Chondrocyte (in vitro differentiated cells): ENCODE measurements at places on chromosomes 1 and 21. TPM values are rescaled to one million over a fixed set of nuclear protein-coding genes. Genes with fewer than 3 reads are reported as not detected.
A peak's percentile ranks its signal among the peaks of the same experiment; 100 is the strongest.

GRCh38 chr21:45979651-45980050 is 1.9 kb upstream of the COL6A1 start:
- no peak for DNase-seq

The GPX7 gene
- total RNA-seq = 43.7 to 83.8 TPM (median 82.9 TPM) in 3 replicates

DNA sequence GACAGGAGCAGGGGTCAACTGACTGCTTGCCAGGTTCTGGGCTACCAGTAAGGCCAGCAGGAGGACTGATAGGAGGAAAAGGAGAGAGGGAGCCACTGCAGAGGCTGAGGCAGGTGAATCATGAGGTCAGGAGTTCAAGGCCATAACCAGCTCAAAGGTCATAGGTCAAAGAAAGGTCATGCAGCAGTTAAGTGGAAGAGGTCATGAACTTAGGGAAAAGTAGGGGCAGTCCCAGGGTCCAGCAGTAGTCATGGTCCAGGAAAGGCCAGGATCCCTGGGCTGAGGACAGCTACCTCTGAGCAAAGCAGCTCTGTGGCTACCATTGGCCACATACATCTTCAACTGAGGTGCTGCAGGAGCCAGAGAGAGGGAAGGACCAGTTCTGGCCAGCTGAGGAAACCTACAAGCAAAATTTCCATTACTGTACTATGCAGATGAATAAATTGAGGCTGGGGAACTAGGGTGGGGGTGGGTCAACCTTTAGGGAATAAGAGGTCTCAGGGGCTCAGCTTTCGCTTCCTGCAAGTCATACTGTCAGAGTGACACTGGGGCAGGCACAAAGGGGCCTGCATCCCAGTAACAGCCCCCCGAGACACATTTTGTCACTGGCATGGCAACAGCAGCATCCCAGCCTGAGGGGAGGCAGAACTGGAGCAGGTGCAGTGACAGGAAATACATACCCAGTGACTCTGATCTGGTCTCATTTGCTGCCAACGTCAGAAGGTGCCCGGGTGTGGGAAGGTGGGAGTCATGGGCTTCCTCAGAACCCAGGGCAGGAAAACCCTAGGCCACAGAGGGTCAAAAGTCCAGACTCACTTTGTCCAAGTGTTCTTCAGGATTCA is 5.2 kb upstream of the INPP5B start:
- peak; percentile 41 for DNase-seq

DNA sequence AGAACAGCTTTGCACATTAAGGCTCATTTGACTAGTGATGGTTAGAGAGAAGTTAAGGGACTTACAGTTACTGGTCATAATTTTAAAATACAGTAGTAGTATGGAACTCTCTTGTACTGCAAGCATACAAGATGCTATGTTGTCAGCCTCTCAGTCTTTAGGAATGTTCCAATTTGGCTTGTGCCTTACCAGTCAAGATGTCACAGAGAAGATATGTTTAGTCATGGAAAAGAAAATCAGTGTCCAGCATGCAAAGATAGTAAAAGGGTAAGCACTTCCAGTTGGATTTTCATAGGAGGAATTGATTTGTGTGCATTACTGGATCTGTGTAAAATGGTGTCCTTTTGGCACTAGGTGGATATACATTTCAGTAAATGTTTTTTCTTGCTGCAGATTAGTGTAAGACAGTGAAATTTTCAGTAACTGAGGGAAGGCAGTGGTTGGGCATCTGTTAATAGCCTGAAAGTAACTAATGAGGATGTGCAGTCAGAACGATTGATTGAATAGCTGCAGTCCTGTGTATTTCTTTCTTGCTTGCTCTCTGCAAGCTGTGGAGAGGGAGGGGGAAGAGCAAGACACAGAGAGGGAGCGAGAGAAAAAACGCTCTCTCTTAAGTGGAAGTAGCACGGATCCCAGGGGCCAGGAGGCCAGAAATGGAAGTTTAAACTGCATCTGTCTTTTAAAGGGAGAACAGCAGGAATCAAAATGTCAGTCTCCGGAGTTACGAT is 108.2 kb downstream of the CLEC20A start:
- DNase-seq = no peak
